D341Med (cell line): ENCODE measurements at places on chromosomes 13 and 19.

- no peak for DNase-seq
Measured at GRCh38 chr19:5292453-5292821, 48.2 kb downstream of the PTPRS start.

DNA sequence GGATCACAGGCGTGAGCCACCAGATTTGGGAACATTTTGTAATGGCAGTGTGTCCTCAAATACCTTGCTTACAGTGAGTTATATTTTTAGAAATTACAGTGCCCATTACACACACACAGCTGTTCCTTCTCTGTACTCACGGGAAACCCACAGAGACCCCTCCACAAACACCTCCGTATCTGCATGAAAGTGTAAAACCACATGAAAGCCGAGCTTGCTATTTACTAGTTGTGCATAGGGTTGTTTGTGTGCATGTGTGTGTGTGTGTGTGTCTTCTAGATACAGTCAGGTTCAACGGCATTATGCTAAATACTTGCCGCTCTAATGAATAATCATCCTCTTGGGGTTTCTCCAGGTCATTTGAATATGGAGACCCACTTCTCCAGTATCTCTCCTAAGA is 22.3 kb upstream of the LILRA2 start:
- no peak for DNase-seq

DNA sequence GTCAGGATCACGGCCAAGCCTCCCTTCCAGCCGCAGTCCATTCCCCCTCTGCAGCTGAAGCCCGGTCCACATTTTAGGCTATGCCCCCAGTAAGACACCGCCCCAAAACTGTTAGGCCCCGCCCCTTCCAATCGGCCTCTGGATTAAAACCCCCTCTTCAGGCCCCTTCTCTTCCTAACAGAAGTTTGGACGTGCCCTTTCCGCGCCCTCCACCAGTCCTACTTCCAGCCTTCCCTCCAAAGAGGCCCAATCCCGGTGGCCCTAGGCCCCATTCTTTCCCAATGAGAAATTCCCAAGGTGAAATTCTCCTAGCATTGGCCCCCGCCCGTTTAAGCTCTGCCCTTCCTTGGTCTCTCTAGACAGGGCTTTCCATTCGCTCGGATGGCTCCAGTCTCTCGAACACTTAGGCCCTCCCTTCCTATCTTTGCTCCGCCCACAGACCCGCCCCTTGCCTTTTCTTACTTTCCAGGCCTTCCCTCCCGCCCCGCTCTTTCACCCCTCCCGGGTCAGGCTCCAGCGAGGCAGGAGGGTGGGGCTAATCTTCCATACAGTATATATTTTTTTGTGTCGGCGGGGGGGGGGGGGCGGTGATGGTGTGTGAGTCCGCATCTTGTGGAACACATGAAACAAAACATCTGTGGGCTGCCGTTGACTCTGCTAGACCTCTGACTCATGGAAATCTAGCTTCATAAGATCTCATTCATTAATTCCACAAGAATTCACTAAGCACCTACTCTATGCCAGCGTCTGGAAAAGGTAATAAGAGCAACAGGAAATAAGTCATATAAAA is 13.6 kb downstream of the LTBP4 start:
- peak; percentile 71 for DNase-seq

DNA sequence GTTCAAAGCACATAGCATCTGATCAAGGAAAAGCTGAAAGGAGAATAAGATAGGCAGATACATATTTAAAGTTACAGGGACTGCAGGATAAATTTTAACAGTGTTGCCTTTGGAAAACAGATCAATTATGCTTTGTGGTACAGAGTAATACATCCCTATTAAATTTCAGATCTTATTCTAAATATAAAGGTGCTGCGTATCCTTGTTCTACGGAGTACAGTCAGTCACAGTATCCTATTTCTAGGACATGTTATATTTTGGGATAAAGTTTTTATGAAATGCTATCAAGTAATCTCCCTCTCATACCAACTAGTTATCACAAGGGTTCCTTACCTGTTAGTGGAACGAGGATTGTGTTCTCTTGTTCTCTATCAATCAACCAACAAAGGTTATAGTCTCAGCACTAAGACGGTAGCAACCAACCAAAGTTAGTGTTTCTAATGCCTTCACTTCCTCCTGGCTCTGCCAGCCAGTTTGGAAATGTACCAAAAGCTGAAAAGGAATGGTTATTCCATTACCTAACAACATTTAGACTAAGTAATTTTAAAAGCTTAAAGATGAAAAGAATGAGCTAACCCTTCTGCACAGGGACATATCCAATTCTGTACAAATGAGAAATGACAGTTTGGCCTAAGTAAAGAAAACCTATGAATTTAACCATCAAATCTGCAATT is 35.2 kb downstream of the TSC22D1 start:
- no peak for DNase-seq

GRCh38 chr13:69601661-69602060 is 506.0 kb upstream of the ATXN8OS start:
- DNase-seq: no peak

GRCh38 chr13:72849571-72849970 is 67.6 kb downstream of the PIBF1 start:
- no peak for DNase-seq

GRCh38 chr19:52140032-52140710 is 433 bp upstream of the ZNF616 start:
- DNase-seq: peak; percentile 99

- DNase-seq: no peak
Measured at GRCh38 chr19:16121967-16122366, 10.3 kb downstream of the RAB8A start.

DNA sequence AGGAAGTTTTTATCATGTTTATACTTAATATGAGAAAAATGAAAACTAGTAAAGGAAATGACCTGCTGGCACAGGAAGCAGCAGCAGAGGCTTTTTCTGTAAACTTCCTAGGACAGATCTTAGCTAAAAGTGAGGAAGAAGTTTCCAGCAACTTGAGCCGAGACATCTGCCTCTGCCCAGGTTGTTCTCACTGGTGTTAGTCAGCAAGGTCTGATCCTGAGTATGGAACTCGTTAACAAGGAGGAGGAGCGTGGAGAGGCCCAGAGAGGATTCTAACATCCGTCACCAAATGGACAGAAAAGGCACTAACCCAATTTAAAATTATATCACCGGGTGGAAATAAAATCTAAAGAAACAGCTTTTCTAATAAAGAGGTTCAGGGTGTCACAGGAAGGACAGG is 43.6 kb downstream of the PHF11 start:
- DNase-seq: no peak

GRCh38 chr13:70386919-70387318 is 278.7 kb upstream of the KLHL1 start:
- DNase-seq: no peak
